ENCODE measurements at places on chromosomes 5 and 9.
A peak's percentile ranks its signal among the peaks of the same experiment; 100 is the strongest.

DNA sequence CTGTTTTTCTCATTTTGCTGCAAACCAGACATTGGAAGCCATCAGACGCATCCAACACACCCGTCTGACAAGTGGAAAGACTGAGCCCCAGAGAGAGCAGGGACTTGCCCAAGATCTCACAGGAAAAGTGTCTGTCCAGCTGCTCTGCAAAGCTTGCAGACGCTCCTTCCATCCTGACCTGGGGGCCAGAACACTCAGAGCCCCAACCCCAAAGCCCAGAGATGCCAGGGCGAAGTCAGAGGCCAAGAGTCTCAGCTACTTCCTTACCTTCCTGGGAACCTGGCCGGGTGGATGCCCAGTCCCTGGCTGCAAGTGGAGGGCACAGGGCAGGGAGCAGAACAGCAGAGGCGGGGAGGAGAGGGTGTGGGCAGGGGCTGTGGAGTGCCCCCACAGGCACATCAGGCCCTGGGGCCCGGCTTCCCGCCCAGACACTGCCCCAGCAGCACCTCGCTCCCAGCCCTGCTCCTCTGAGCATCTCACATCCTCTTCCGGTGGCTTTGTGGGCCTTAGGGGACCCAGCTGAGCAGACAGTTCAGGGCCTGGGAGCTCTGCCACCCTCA, 9.7 kb upstream of the RALGDS start:
- no peaks in the 10 kb centered on the region for H3K27me3 ChIP-seq
- H3K27ac ChIP-seq = peak overlapping the region; percentile 52
- H3K36me3 ChIP-seq = no peaks in the 10 kb centered on the region
- peaks cover 49% of the 10 kb centered on the region for H3K4me1 ChIP-seq
- no peak overlapping the region for H3K4me3 ChIP-seq

- H3K27ac ChIP-seq = no peak overlapping the region
- no peaks in the 10 kb centered on the region for H3K27me3 ChIP-seq
- no peak overlapping the region for H3K4me3 ChIP-seq
- H3K36me3 ChIP-seq = no peaks in the 10 kb centered on the region
- no peak for DNase-seq
- H3K4me1 ChIP-seq = peaks cover 15% of the 10 kb centered on the region
Measured at GRCh38 chr9:89813482-89813881, 208.7 kb downstream of the GADD45G start.

GRCh38 chr5:13215806-13216205, 728.7 kb downstream of the DNAH5 start:
- H3K4me1 ChIP-seq = no peaks in the 10 kb centered on the region
- no peaks in the 10 kb centered on the region for H3K36me3 ChIP-seq
- H3K4me3 ChIP-seq = no peak overlapping the region
- no peak for DNase-seq
- no peak overlapping the region for H3K27ac ChIP-seq

- no peak for DNase-seq
- H3K4me3 ChIP-seq = no peak overlapping the region
- H3K27ac ChIP-seq = peak overlapping the region; percentile 79
- peaks cover 18% of the 10 kb centered on the region for H3K4me1 ChIP-seq
- no peaks in the 10 kb centered on the region for H3K27me3 ChIP-seq
Measured at GRCh38 chr9:70484232-70485130, 70.0 kb upstream of the KLF9 start.

All from lung (tissue), 17 donors.